ENCODE measurements at places on chromosomes 4 and X.
A peak's percentile ranks its signal among the peaks of the same experiment; 100 is the strongest.

DNA sequence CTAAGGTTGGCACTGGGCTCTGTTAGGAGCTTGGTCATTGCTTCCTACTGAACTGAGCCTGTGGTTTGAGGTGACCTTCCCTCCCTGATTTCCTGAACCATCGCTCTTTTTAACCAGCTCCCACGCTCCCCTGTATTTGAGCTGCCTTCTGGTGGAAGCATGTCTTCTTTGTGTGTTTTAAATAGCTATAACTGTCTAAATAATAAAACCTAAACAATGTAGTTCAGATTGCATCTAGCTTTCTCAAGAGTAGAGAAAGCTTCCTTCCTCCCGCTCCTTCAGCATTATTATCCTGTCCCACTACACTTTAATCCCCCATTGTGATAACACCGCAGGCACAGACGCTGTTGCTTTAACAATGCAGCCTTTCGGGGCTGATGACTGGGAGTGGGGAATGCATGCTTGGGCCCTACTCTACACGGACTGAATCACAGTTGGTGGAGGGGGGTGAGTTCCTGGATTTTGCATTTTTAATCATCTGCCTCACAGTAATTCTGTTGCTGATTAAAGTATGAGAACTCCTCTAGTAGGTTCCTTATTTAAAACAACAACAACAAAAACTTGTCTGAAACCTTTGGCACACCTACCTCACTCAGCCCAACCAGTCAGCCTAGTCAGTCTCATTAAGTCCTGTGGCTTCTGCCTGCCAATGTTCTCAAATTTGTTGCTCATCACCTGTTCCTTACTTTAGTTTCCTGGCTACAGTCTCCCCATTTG is 6.6 kb downstream of the SMS start:
- DNase-seq: no peak

DNA sequence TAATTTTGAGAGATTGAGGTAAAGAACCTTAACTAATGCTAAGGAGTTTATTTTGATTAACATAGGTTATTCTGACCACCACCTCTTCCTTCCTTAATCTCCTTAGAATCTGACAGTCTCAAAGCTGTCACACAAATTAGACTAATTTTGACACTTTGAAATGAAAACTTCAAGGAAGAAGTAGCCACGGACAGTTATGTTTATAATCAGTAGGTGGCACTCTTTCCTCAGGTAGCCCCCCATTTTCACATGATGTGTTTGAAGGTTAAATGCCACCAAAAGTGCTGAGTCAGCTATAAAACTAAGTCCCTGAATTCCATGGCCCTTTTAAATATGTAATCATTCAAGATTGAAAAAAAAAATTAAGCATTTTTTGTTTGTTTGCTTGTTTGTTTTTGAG is 22.4 kb downstream of the TMEM33 start:
- no peak for DNase-seq

- DNase-seq: peak; percentile 24
Measured at GRCh38 chr4:56871371-56871866, 36.3 kb upstream of the REST start.

DNA sequence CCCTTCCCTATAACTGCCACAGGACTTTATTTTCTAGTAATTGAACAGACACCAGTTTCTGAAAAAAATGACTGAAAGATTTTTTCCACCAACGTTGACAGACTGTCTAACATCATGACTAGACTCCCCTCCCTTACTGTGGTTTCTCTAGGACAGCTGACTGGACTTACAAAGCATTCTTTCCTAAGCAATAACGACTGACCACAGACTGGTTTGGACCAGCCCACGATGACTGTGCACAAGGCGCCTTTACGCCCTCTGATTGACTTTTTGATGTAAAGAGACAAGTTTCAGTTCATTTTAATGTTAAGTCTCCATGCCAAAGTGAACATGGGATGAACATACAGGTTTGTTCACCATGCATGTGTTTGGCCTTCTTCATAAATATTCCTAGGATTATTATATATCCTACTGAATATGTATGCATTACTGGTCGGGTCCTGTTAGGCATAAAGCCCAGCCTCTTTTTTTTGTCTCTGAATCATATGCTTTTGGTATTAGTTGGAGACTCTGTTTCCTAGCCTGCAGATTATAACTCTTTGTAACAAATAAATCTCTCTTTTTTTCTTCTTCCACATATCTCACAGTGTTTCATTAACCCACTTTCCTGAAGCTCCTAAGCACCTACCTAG is 50.5 kb upstream of the UGT2B4 start:
- no peak for DNase-seq

GRCh38 chr4:26191353-26191752 is 129.5 kb upstream of the RBPJ start:
- DNase-seq: no peak

- DNase-seq: no peak
Measured at GRCh38 chrX:126485409-126485808, 67.2 kb downstream of the DCAF12L1 start.

DNA sequence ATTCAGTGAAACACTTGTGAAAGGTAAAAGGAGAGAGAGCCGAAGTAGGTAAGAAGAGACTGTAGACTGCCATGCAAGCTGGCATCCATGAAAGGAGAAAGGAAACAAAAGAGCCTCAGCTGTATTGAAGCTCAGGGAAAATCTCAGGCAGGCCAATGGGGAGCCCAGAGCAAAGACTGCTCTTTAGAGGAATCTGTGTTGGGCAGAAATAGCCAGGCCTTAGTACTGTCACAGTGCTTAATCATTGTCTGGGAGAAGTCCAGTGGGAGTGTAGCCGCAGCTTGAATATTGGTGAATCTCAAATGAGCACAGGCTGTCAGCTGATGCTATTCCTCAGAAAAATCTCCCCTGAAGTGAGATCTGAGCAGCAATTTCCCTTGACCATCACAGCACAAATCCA is 27.6 kb downstream of the CYLC1 start:
- no peak for DNase-seq

Data from BE2C (cell line).